ENCODE measurements at places on chromosomes 3 and 15. TPM values are rescaled to one million over a fixed set of nuclear protein-coding genes. Genes with fewer than 3 reads are reported as not detected.

Gene SNRPN
- polyA plus RNA-seq, result 128 TPM

Gene PLA2G4E
- not detected for polyA plus RNA-seq

Gene PYGO1
- polyA plus RNA-seq, result 0.22 TPM

Gene NDUFB5
- polyA plus RNA-seq, result 104 TPM

Gene GTF2A2
- polyA plus RNA-seq, result 89.7 TPM

Measured in spleen (tissue), 13 donors.